CD4-positive, alpha-beta T cell treated with Interleukin-21 for 1 hour (primary cell): ENCODE measurements at places on chromosomes 12 and 14.

GRCh38 chr12:31279390-31279924 is 46.5 kb downstream of the SINHCAF start:
- no peak for DNase-seq

DNA sequence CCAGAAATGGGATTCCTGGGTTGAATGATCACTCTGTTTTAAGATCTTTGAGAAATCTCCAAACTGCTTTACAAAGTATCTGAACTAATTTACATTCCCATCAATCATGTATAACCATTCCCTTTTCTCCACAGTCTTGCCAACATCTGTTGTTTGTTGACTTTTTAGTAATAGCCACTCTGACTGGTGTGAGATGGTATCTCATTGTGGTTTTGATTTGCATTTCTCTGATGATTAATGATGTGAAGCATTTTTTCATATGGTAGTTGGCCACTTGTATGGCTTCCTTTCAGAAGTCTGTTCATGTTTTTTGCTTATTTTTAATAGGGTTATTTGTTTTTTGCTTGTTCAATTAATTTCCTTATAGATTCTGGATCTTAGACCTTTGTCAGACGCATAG is 211.8 kb upstream of the AVPR1A start:
- DNase-seq = no peak

GRCh38 chr12:124453419-124454351 is 113.7 kb downstream of the NCOR2 start:
- peak; percentile 88 for DNase-seq

- no peak for DNase-seq
These were observed 41.7 kb upstream of the CDKN3 start for GRCh38 chr14:54354968-54355641.

DNA sequence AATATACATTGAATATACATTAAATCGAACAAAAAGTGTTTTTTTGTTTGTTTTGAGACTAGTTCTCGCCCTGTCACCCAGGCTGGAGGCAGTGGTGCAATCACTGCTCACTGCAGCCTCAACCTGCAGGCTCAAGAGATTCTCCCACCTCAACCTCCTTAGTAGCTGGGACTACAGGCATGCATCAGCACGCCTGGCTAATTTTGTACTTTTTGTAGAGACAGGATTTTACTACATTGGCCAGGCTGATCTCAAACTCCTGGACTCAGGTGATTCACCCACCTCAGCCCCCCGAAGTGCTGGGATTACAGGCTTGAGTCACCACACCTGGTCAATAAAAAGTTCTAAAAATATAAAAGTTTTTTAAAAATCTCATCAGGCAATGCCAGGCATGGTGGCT is 10.2 kb upstream of the RNF212B start:
- no peak for DNase-seq

DNA sequence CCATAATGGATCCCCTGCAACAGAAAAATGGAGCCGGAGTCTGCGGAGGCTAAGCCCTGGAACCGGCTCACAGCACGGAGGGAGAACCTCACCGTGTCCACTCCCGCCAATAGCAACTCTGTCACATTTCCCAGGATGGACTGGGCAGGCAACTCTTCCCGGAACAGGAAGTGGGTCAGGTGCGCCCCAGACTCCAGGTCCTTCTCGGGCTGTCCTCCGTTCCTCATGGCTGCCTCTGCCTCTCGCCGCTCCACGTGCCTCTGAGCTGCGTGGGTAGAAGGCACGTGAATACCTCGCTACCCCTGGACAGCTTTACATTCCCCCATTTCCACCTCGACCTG is 2.2 kb downstream of the CYP27B1 start:
- no peak for DNase-seq

DNA sequence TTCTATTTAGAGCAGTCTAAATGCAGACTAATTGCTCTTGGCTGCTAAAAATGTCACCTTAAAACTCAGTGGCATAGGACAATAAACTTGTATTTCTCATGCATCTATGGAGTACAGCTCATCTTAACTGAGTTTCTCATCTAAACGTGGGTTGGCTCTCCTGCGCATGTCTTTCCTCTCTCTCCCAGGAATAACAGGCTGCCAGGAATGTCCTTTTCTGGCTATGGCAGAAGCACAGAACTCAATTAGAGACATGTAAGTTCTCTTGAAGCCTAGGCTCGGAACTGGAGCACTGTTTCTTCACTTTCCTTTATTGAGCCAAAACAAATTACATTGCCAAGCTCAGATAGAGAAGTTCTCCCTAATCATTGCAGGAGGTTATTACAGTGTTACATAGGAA is 722.3 kb upstream of the FLRT2 start:
- DNase-seq = no peak

GRCh38 chr12:89899651-89900050 is 191.0 kb upstream of the ATP2B1 start:
- no peak for DNase-seq

DNA sequence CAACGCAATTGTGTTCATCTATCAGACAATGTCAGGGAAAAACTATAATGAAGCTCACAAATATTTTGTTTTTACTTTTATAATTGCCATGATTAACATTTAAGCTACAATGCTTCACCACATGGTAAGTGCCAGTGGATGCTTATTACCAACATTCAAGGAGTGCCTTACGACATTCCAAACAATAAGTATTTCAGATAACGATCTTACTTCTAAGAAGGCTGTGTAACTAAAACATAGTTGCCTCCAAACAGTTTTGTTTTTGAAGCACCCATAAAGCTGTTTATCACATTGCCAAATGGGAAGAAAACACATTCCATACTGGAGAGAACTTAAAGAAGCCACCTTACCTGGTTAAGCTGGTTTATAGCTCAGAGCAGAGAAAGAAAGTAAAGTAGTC is 78.8 kb downstream of the RPS6KA5 start:
- no peak for DNase-seq

DNA sequence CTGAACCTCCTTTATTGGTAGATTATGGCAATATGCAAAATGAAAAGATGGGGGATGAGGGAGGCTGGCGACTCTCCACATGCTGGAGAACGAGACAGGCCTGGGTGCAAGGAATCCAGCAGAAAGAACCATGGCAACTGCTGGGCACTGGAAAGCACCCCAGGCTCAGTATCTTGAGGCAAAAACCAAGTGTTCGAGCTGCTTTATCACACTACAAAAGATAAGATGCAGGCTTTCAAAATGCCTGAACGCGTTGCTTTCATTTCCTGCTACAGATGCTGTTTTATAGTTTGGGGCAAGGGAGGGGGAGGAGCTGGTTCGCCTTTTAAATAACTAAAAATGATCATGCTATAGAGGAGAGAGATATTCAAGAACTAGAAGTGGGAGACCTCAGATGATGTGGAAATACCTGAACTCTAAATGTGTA is 38.9 kb downstream of the NIN start:
- peak; percentile 30 for DNase-seq

GRCh38 chr12:39451977-39452376 is 9.1 kb upstream of the KIF21A start:
- no peak for DNase-seq
